Mucosa of descending colon (tissue), 3 donors: ENCODE measurements at places on chromosomes 16 and 17. TPM values are rescaled to one million over a fixed set of nuclear protein-coding genes. Genes with fewer than 3 reads are reported as not detected.

GRCh38 chr17:58648236-58648635 is 43.6 kb downstream of the TEX14 start:
- no peak for DNase-seq

ITPRIPL2 gene
- total RNA-seq = 36.3 TPM

GRCh38 chr17:39996800-39997199 is 16.2 kb downstream of the PSMD3 start:
- DNase-seq = no peak

DNA sequence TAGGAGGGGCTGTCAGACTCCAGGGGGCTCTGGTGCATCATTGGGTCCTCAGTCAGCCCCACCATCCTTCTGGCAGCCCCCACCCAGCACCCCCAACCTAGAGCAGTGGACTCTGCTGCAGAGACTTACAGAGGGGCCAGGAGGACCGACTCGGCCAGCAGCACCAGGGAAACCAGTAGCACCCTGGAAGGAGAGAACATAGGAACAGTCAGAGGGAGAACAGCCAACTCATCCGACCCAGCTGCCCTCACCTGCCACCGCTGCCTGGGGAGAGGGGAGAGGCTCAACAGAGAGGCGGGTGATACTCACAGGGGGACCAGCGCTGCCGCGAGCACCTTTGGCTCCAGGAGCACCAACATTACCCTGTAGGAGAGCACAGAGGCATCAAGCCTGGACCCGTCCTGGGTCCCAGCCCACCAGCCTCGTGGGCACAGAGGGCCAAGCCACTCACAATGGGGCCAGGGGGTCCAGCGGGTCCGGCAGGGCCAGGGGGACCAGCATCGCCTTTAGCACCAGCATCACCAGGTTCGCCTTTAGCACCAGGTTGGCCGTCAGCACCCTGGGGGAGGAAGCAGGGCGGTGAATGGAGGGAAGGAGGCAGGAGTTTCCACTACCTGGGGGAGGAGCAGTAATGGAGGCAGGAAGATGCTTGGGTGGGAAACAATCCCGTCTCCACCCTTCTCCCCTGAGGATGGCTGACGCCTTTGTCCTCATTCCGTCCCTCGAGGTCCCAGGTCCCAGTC is 11.7 kb downstream of the COL1A1 start:
- DNase-seq = no peak

GRCh38 chr17:27354051-27354490 is 60.2 kb downstream of the WSB1 start:
- DNase-seq = peak; percentile 64

DNA sequence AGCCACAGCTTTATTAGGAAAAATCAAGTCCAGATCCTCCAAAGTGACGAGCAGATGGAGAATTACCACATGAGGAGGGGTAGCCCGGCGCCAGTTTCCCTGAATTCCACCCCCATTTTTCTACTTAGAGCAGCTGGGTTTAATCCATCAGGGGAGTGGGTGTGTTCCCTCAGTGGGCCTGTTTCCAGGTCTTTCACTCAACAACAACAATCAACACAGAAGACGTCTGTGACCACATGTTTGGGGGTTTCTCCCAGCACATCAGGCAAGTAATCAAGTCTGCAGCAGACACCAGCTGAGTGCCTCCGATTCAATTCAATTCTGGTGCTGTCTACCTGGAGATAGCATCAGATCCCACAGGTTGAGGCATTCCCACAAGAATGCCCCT is 6.8 kb downstream of the SLC6A2 start:
- DNase-seq = no peak

- DNase-seq = peak; percentile 63
Observed at GRCh38 chr16:75099738-75100602, 16.6 kb downstream of the LDHD start.

- DNase-seq = peak; percentile 92
Observed at GRCh38 chr17:1573932-1574696, 11.5 kb upstream of the PITPNA start.

DNA sequence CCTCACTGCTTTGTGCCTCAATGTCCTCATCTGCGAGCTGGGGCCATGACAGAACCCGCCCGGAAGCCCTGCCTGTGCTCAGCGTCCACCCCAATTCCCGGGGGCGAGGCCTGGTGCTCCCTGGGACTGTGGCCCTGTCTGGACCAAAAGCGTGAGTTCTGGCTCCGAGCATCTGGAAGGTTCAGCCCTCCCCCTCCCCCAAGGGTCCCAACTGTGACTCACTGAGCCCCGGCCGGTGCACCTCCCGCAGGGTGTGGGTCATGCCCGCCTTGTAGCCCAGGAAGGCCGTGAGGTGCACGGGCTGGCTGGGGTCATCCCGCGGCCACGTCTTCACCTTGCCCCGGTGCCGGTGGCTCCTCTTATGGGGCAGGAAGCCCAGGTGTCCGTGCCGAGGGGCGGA is 755 bp downstream of the RPL3L start:
- DNase-seq = no peak

DNA sequence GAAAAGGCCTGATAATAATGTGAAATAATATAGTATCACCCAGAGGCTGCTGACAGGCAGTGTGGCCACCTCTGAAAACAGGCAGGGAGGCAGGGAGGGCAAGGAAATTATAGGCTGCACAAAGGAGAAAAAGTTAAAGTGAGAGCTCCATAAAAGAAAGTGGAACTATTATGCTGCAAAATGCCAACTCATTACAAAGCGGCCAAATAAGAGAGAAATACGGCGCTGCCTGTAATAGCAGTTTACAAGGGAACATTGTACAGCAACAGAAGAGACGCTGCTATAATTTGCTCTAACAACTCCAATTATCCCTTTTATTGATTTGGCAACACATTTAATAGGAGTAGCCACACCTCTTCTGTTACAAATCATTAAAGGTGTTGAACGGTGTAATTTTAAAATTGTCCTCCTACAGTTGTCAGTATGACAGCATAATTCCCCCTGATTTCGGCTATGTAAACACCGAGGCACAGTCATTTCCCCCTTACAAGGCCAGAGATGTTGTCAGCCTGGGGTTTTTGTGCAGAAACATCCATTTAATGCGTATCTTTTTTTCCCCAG is 120.3 kb downstream of the MRM1 start:
- DNase-seq = no peak

DNA sequence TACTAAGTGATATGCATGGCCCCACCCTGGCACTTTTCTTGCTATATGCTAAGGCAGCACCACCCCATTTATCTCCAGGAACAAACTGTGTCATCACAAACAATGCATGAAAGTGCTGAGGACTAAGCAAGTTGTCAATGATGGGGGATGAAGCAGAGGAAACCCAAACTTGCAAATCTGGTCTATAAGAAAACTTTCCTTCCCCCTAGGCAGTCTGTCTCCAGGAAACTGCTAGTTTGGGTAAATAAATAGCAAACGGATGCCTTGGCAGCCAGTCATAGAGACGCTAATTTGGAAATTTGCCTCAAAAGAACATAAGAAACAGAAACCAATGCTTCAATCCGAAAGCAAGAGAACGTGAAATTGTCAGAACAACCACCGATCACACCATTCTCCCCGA is 5.6 kb upstream of the HSBP1 start:
- DNase-seq = no peak

PRDM7 gene
- not detected for total RNA-seq

GPR142 gene
- not detected for total RNA-seq

GRCh38 chr17:83174362-83175118 is 95.1 kb downstream of the METRNL start:
- no peak for DNase-seq

DNA sequence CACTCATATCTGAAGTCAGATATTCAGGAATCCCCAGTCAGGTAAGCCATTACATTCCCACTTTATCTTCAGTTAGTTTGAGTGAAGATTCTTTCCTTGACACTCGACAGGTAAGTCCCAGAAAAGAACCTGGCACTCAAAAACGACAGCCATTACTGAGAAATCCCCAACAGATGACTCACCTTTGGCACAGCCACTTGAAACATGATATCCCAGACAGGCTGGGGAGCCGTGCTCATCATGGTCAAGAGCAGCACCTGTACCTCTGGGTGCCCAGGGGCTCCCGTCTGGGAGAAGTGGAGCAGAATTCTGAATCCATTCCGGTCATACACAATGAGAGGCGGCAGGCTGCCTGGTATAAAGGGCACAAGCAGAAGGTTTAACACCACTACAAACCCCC is 16.8 kb upstream of the COG7 start:
- DNase-seq = no peak

CNTNAP4 gene
- total RNA-seq = 0.32 TPM

- no peak for DNase-seq
Observed at GRCh38 chr17:67479148-67479547, 102.1 kb downstream of the PITPNC1 start.

BCO1 gene
- 4.5 TPM for total RNA-seq

DNA sequence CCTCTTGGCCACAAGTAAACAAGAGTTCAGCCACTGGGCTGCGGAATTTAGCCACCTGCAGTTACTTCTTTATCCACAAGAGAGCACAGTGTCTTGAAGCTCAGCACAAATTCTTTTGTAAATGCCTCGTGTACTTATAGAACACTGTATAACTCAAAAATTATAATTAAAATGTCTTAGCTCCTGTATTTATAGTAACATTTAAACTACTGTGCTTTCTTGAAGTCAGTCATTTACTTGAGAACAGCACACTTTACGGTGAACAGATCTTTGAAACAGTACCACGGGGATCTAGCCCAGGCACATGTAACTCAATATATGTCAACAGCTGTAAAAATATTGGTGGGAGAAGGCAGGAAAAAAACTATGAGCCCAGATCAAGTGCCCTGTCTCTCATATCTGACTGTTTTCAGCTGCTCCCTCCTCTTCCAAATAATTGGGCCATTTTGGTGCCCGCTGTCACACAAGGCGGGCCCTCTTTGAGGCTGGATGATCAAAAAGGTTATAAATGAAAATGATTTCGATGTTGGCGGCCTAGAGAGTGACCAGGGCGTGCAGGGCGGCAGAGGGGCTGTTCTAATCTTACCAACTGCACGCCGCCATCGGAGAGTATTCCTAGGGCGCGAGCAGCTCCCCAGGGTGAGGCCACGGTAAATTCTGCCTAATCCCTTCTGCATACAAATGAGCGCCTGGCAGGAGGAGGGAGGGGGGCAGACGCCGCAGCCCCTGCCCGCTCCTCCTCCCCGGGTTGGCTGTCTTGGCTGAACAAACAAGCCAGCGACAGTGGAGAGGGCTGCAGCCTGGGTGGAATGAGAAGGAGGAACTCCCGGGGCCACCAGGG is 183.2 kb downstream of the C16orf78 start:
- no peak for DNase-seq

GRCh38 chr17:7296189-7296861 is 1.9 kb upstream of the YBX2 start:
- peak; percentile 86 for DNase-seq

CDH13 gene
- 9.8 TPM for total RNA-seq

GRCh38 chr16:72677662-72678447 is 370.1 kb downstream of the ZFHX3 start:
- DNase-seq = no peak

UBB gene
- total RNA-seq = 1,560 TPM

- no peak for DNase-seq
Observed at GRCh38 chr17:71634376-71634775, 486.4 kb upstream of the SOX9 start.

DNA sequence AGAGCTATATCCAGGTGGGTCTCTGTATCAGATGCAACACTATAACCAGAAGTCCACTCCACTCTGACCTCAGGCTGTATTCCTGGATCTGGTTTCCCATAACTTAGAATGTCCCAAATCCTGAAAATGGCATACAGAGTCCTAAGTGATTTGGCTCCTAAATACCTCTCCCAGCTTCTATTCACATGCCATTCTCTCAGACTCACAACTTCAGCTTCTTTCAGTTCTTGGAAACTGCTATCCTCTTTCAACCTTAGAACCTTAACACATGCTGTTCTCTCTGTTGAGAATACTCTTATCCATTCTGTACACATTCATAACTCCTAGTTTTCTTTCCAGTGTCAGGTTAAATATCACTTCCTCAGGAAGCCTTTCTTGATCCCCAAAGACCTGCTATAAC is 132.0 kb downstream of the BRIP1 start:
- no peak for DNase-seq

OTOP3 gene
- 0.38 TPM for total RNA-seq

GRCh38 chr17:48048384-48049126 is 396 bp downstream of the NFE2L1 start:
- DNase-seq = peak; percentile 95

- peak; percentile 74 for DNase-seq
Observed at GRCh38 chr16:502179-502943, 25.2 kb upstream of the CAPN15 start.

GP1BA gene
- total RNA-seq = not detected

DNA sequence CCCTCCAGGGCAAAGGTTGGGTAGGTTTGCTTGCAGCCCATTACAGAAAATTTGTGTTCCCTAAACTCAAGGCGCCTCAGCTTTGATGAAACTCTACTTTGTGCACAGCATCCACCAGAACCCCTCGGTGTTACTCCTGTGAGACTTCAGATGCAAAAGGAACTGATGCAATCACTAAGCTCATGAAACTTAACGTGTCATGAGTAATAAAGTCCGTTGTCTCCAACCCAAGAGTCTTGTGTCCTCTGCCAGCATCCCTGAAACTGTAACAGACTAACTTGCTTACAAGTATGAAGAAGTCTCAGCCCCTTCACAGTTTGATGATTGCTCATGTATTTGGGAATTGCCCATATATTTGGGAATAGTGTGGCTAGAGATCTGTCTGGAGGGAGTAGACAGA is 74.8 kb upstream of the MARCHF10 start:
- DNase-seq = no peak

DNA sequence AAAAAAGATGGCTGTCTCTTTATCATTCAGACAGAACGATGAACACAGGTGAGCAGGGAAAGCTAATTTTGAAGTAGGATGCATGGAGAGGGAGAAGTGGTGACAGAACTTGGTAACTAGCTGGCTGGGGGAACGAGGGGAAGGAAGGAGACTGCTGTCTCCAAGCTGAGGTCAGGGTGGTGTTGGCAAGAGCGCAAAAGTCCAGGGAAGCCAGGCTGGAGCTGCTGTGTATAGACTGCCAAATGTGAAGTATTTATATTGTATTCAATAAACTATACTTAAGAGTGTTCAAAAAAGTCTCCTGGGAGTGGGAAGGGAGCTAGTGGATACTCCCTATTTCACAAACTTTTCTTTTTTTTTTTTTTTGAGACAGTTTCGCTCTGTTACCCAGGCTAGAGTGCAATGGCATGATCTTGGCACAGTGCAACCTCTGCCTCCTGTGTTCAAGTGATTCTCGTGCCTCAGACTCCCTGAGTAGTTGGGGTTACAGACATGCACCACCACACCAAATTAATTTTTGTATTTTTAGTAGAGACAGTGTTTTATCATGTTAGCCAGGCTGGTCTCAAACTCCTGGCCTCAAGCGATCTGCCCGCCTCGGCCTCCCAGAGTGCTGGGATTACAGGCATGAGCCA is 8.2 kb downstream of the TMEM106A start:
- DNase-seq = no peak

PRSS21 gene
- 0.58 TPM for total RNA-seq

TEKT1 gene
- not detected for total RNA-seq

DNA sequence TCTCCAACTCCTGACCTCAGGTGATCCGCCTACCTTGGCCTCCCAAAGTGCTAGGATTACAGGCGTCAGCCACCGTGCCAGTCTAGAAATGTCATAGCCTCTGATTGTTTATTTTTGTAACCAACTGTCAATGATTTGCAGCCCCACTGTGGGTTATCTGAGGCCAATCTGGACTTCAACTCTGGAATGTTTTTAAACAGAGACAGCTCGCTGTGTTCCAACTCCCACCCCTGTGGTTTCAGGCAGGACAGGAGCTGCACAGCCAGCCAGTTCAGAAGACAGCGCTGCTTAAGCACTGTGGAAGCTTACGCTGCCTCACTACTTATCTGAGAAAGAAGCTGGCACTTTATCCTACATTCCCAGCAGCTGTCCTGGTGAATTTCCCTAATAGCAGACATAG is 19.5 kb downstream of the MRM3 start:
- no peak for DNase-seq

- no peak for DNase-seq
Observed at GRCh38 chr16:87417528-87417910, 25.4 kb downstream of the MAP1LC3B start.

- no peak for DNase-seq
Observed at GRCh38 chr17:43655693-43656255, 5.9 kb downstream of the MEOX1 start.
